ENCODE measurements at places on chromosomes 5 and 9.
A peak's percentile ranks its signal among the peaks of the same experiment; 100 is the strongest.

GRCh38 chr5:111028865-111029264 is 42.6 kb upstream of the TSLP start:
- no peak for DNase-seq

DNA sequence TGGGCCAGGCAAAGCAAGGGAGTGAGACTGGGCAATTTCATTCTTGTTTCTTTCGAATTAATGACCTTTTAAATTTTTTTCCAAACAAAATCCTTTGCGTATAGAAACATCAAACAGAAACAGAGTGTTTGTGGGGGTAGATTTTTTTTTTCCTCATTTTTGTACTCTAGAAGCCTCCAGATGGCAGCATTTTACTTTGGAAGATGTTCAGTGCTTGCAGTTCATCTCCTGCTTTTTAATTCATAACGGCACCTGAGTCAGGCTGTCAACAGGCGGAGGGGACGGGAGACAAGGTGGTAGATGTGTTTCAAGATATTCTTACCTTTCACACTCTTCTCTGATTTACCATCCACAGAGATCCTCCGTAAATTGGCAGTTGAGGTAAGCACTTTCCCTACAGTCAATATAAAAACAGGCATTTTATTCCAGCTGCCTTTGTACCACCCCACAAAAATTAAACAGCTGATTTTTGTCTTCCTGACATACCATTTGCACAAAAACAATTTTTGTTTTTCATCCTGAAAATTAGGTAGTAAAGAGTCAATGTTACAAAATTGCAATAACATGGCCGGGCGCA is 99.5 kb upstream of the FBXL17 start:
- no peak for DNase-seq

DNA sequence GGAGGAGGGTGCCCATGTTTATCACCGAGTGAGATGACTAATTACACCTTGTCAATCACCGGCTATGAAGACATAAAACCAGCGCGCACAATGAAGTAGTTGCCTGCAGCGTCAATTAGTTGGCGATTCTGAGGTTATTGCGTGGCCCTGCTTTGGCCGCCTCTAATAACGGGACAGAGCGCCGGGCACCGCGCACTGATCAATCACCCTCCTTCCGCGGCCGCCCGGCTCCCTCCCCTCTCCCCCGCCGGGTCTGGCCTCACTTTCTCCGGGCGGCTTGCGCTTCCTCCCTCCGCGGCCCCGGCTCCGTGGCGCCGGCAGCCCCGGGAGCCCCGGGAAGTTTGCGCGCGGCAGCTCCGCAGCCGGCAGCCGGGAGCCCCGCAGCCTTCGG is 3.3 kb upstream of the LHX2 start:
- DNase-seq = no peak

- DNase-seq = no peak
Measured at GRCh38 chr9:88920645-88921044, 70.6 kb upstream of the S1PR3 start.

- DNase-seq = no peak
Measured at GRCh38 chr5:9661316-9662015, 31.3 kb upstream of the TAS2R1 start.

GRCh38 chr9:34451135-34451534 is 7.2 kb downstream of the FAM219A start:
- no peak for DNase-seq

GRCh38 chr5:35012796-35013195 is 35.0 kb downstream of the AGXT2 start:
- no peak for DNase-seq

DNA sequence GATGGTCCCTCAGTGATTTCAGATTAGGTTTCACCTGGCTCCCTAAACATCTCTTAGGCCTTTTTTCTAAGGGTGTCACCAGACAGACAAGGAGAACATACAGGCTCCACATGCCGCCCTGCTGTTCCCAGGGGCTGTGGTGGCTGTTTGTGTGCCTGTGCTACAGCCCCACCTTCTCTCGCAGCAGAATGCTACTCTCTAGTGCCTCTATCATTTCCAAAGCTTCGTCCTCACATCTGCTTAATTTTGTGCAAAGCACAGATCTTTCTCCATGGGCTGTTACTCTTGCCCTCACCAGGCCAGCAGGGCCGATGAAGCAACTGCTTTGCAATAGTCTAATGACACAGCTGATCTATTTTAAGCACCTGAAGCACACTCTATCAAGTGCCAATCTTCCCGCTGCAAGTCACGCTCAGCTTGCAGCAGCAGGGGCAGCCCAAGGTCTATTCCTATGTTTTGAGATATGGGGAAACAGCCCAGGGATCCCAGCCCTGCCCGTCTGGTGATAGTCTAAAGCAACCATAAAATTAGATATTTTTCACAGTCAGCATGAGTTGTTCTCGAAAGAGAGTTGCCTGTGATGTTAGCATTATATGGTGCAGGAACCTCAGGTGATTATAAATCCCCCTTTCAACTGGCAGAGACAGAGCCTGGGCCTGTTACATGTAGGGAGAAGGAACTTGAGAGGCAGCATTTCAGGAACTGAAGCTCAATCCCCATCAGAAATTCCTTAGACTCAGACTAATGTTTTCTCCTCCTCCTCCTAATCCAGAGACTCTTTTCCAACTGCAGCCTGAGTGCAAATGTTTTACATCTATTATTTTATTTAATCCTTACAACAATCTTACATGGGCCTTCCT is 12.7 kb downstream of the ABLIM3 start:
- no peak for DNase-seq

DNA sequence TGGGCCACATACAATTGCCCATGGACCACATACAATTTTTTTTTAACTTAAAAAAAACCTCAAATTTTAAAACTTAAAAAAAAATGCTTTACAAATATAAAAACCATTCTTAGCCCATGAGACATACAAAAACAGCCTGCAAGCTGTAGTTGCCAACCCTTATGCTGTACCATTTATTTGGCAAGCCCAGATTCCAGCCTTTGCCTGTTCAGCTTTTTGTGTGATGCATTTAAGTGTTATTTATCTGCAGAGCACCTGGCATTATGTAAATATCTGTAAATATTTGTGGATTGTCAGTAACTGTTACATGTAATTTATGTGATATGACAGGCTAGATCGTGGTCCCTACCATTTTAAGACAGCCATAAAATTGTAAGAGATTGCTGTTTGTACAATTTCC is 32.6 kb downstream of the HEXB start:
- no peak for DNase-seq

DNA sequence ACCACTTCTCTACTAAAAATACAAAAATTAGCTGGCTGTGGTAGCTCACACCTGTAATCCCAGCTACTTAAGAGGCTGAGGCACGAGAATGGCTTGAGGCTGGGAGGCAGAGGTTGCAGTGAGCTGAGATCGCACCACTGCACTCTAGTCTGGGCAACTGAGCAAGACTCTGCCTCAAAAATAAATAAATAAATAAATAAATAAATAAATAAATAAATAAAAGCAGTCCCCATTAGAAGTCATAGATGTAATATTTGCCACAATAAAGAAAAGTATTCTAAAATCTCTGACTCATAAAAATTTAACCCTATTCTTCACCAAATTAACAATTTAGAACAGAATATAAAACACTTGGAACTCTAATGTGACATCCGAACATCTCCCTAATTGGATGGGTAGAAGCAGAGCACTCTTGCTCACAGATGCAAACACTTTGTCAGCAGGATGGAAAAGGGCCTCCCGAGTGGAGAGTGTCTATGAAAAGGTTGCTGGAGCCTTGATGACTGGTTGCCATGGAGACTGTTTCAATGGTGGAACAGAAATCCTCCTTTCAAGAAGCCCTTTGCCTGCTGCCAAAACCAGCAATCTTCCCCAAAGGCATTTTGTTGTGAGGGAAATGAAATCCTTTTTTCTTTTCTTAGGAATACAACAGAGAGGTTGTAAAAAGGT is 38.9 kb upstream of the TRAF1 start:
- no peak for DNase-seq

- no peak for DNase-seq
Measured at GRCh38 chr9:137286975-137287383, 9.5 kb downstream of the TOR4A start.

DNA sequence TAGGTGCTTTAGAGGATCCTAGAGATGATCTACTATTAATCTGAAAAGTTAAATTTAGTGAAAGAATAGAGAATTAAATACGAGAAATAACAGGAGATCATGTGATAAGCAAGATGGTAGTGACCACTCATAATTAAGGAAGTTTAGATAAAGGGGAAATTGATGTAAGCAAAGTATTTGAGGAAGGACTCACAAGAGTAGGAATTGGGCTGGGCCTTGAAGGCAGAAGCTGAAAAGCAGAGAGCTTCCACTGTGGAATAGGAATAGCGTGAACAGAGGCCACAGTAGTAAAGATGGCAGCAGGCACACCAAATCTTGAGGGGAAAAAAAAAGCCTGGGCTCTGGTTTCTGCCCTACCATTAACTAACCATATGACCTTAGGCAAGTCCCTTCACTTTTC is 38.0 kb downstream of the KIF24 start:
- no peak for DNase-seq

DNA sequence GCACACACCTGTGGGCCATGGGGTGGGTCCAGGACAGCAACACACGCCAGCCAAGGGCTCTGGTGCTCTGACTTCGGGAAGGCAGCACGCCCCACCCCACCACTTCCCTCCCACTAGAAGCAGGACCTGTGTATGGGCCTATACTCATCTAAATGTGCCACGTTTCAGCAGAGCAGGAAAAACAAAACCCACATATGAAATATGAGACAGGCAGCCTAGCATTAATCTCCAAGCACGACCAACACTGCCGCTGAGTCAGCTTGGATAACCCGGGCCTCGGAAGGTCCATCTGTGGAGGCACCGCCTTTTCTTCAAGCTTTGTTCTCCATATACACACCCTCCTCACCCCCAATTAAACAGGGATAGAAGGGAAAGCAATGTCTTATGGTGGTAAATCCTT is 203.1 kb downstream of the ROR2 start:
- DNase-seq = peak; percentile 51

GRCh38 chr9:15115702-15116101 is 191.3 kb downstream of the TTC39B start:
- DNase-seq = no peak

DNA sequence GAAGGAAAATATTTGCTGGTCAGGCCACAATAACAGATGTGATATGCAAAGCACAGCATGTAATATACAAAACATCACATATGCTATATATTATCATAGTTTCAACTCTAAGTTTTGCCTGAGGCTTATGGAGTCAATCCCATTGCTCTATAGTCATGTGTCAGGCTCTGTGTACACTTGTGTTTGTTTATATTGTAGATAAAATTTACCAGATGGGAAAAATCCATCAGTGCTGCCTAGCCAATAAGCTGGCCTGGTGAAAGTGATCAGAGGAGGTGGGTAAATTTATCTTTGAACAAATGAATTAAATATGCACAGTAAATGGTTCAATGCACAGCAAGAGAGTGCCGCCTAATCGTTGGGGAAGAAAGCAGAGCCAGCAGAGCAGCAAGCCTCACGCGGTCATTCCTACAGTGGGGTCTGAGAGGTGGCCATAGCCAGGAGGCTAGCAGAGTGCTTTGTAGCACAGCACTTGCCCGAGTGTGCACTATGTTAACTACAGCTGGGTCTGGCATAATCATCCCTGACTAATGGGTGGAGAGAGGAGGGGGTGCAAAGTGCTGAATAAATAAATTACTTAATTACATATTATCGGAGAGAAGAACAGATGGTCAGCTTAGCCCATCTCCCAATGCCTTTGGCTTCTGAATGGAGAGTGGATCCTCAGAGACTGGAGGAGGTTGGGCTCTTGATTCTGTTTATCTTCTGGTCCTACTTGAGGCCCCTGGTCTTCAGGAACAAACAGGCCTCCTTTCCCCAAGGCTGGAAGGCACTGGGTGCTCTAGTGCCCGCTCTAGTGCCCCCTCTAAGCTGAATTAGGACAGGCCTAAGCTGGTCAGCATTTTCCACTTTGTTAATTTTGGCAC is 153.5 kb downstream of the MAT2B start:
- no peak for DNase-seq

- no peak for DNase-seq
Measured at GRCh38 chr5:141343242-141343952, at the start of gene PCDHGA3. TSS of gene PCDHGA3 (plus strand) at chr5:141343829. CDS start at chr5:141344034, 205 bp downstream.

DNA sequence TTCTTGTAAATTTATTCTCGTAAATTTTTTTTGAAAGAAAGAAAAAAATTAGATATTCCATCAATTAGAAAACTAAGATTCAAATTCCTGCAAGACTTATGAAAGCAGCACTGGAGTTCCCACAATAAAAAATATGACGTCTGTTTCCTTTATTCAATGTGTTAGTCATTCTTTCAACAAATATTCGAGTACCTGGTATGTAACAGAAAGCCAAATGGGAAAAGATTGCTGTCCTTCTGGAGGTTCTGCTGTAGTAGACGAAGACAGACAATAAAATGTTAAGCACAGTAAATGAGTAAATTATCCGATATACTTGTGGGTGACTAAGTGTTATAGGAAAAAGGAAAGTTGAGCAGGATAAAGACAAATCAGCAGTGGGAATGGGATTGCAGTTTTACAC is 92.2 kb downstream of the ADAMTSL1 start:
- DNase-seq = peak; percentile 60
